ENCODE measurements at places on chromosomes 1 and 21.

DNA sequence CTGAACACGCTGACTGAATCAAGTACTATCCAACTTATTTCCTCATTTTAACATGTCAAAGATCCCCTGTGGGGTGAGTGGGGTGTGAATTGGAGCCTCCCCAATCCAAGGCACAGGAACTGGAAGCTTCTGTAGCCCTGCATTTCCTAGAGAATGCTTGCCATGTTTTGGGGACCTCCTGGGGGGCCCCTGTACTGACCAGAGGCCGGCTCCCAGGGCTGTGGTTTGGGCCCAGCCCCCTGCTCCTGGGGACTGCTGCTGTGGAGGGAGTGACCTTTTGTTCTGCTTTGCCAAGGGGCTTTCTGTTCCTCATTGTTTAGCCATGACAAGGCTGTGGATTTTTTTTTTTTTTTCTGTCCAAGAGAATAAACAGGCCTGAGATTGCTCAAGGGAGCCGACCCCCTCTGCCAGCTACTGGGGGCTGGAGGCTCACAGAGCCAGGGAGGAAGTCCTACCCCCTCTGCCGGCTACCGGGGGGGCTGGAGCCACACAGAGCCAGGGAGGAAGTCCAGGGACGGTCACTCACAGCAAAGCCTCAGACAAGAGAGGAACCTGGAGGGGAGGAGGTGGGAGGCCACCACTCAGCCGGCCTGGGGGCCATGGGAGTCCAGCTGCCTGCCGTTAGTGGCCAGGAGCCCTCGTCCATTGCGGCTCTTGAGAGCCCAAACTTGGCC is 17.4 kb downstream of the TNFRSF1B start:
- peak; percentile 23 for DNase-seq

DNA sequence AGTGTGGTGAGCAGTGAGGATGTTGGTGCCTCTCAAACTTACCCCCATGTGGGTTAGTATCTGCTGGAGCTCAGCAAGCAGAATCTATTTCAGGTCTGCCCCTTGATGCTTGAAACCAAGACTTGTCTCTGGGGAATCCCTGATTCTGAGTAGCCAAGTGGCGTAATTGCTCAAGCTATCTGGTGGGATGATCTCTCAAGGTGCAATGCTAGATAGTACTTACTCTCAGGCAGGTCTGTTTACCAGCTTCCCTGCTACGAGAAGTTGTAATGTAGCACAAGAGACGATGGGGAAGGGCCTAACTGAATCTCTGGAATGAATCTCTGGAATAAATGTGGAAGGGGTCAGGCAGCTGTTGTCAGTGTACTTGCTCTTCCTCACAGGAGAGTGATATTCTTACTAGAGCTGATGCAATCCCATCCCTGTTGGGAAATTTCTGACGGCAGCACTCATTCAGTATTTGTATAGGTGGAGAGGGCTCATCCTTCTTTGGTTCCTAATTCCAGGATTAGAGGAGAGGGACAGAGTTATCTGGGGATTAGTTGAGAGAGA is 65.4 kb downstream of the MACF1 start:
- peak; percentile 45 for DNase-seq

DNA sequence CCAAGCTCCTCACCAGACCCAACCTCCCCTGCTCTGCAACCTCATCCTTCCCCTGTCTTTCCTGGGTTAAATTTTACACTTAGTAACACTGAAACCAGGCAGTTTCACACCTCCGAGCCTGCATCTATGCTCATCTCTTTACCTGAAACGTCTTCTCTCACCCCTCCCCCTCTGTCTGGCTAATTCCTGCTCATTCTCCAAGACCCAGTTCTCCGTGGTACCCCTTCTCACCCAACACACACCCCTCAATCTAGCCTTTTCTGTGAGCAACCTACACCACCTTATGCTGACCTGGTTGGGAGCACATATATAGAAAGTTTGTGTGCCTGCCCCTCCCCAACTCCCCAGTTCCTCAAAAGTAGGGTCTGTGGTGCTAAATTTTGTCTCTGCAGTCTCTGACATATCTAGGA is 3.7 kb upstream of the KIAA1614 start:
- DNase-seq, result no peak

DNA sequence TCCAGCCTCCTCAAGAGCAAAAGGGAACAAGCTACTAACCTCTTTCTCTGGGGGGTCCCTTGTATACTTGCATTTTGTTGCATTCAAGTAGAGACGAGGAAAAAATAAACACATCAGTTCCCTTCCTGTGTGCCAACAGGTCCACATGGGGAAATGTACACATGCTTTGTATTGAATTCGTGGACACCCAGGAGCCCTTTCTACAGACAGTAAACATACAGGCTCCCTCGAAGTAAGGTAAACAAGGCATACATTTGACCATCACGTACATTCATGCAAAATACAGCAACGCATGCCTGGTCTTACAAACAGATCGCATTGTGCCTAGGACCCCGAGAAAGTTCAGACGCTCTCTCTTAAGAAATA is 1.1 kb downstream of the KCND3 start:
- DNase-seq, result no peak

DNA sequence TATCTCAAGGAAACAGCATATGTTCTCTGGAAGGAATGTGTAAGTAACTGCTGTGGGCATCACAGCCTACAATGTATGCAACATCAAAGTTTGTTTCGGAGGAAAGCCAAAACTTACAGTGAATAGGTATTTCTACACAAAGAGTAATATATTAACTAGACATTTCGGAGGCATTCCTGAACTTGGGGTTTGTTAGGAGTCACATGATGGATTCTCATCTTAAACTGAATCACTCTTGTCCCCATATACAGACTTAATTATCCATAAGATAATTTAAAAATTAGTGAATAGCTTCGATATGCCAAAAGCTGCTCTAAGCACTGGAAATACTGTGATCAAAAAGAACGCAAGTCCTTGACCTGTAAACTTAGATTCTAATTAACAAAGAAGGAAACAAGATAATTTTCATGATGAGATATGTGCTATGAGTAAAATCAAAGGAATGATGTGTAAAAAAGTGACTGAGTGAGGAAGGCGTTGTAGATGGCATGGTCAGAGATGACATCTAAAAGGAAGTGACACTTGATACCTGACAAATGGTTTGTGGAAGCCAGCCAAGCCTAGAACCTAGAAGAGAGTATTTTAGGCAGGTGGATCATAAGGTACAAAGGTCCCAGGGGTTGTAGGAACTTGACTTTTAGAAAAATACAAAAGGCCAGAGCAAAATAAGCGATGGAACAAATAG is 273.1 kb downstream of the MRPL39 start:
- DNase-seq, result no peak

GRCh38 chr1:16235944-16236510 is 956 bp downstream of the CPLANE2 start:
- DNase-seq, result no peak

GRCh38 chr1:199202331-199202730 is 563.5 kb downstream of the PTPRC start:
- DNase-seq, result no peak

Measured in AG04449 (cell line).